ENCODE measurements at places on chromosomes 4 and X.

DNA sequence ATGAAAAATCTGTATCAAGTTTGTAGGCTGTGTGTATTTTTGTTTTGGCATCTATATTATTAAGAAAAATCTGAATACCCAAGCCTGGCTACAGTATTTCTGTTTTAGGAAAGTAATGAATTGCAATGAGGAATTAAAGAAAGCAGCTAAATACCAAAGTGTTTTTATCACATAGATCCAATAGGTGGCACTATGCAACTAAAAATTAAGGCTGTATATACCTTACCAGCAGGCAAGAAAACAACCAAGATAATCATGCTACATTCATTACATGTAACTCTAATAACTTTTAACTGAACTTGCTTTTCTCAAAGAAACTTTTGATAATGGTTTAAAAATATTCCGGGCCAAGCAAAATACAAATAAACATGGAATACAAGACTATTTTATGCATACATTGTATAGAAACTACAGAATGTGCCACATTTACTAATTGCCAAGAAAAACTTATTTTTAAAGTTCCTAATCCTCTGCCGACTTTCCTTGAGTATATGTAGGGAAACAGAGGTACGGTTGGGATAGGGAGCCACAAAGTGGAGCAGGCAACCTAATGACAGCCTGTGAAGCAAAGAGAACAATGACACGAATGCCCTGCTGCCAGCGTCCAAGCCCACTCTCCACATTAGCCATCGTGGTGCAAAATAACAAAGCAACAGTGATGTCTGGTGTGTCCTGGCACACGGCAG, 63.7 kb downstream of the SEC24D start:
- H3K27me3 ChIP-seq = no peaks in the 10 kb centered on the region
- H3K36me3 ChIP-seq = peaks cover 5% of the 10 kb centered on the region
- H3K4me1 ChIP-seq = peaks cover 13% of the 10 kb centered on the region

GRCh38 chr4:138761638-138762220, 253.9 kb upstream of the NOCT start:
- H3K27ac ChIP-seq = no peak overlapping the region
- H3K36me3 ChIP-seq = no peaks in the 10 kb centered on the region
- no peak overlapping the region for H3K4me3 ChIP-seq
- H3K4me1 ChIP-seq = no peaks in the 10 kb centered on the region
- H3K27me3 ChIP-seq = peaks cover 27% of the 10 kb centered on the region

GRCh38 chr4:142984871-142985585, 138.9 kb upstream of the INPP4B start:
- no peaks in the 10 kb centered on the region for H3K27me3 ChIP-seq
- DNase-seq = peak; percentile 39
- H3K36me3 ChIP-seq = no peaks in the 10 kb centered on the region
- H3K4me3 ChIP-seq = no peak overlapping the region
- H3K27ac ChIP-seq = no peak overlapping the region

GRCh38 chrX:39862963-39863362, 234.8 kb downstream of the BCOR start:
- DNase-seq = no peak
- H3K4me1 ChIP-seq = peaks cover 9% of the 10 kb centered on the region
- no peaks in the 10 kb centered on the region for H3K36me3 ChIP-seq
- H3K27ac ChIP-seq = no peak overlapping the region

GRCh38 chr4:73236151-73236550, 22.4 kb downstream of the ANKRD17 start:
- H3K27ac ChIP-seq = no peak overlapping the region
- no peaks in the 10 kb centered on the region for H3K4me1 ChIP-seq
- H3K36me3 ChIP-seq = peaks cover 8% of the 10 kb centered on the region
- H3K4me3 ChIP-seq = no peak overlapping the region

DNA sequence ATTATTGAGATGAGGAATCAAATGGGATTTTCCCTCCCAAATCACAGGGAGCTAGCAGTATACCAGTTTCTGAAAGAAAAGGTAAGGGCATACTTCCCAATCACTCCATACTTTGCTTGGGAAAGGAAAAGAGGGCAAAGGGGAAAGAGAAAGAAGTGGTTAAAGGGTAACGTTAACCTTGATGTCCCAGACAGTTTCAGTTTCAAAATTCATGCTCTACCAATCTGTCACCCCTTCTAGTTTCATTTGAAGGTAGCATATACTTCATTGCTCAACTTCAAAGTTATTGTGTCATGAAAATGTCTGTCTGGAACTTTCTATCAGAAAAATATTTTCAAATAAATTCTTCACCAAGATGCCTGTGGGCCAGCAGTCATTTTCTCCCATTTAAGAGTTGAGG, 16.0 kb downstream of the TNMD start:
- H3K36me3 ChIP-seq = no peaks in the 10 kb centered on the region
- H3K27ac ChIP-seq = no peak overlapping the region
- no peaks in the 10 kb centered on the region for H3K4me1 ChIP-seq
- no peak for DNase-seq
- peaks cover 16% of the 10 kb centered on the region for H3K27me3 ChIP-seq

Data from Calu3 (cell line).